ENCODE measurements at places on chromosomes 11 and 22.
A peak's percentile ranks its signal among the peaks of the same experiment; 100 is the strongest.

DNA sequence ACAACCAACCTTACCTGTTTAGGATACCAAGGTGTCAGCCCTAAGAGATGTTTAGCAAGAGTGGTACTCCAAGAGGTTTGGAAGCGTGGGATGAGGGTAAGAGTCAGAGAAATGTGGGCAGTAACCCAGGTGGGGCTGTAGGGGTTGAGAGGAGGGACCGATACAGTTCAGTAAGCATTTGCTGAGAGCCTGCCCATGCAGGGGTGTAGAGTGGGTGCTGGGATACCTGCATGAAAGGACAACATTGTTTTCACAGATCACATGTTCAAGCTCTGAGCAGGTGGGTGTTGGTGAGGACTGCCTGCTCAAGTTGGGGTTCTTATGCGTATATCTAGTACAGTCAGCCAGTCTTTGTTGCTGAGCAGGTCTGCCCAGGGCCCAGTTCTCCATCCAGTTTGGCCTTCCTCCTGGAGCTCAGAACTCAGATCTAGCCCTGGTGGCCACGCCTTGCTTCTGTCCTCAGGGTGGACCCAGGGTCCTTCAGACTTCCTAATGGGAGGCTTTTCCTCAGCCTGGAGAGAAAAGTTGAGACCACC is 14.8 kb downstream of the PPFIBP2 start:
- DNase-seq: no peak

- peak; percentile 92 for DNase-seq
These were observed at the start of the genes ATG13 and HARBI1 for GRCh38 chr11:46617134-46617971. TSS of gene ATG13 (plus strand) at chr11:46617553. CDS start at chr11:46644292, 26,739 bp downstream. TSS of gene HARBI1 (minus strand) at chr11:46617227. CDS start at chr11:46616237, 990 bp downstream.

- DNase-seq: peak; percentile 95
These were observed 1.7 kb upstream of the LINC01488 start for GRCh38 chr11:69479591-69480271.

GRCh38 chr11:106281455-106282173 is 204.2 kb downstream of the AASDHPPT start:
- DNase-seq: no peak

- DNase-seq: no peak
These were observed 728.8 kb downstream of the NELL1 start for GRCh38 chr11:21398195-21398594.

- no peak for DNase-seq
These were observed 579.5 kb downstream of the LRRC4C start for GRCh38 chr11:40879911-40880310.

- DNase-seq: no peak
These were observed 932 bp downstream of the IRAG1 start for GRCh38 chr11:10692531-10693115.

DNA sequence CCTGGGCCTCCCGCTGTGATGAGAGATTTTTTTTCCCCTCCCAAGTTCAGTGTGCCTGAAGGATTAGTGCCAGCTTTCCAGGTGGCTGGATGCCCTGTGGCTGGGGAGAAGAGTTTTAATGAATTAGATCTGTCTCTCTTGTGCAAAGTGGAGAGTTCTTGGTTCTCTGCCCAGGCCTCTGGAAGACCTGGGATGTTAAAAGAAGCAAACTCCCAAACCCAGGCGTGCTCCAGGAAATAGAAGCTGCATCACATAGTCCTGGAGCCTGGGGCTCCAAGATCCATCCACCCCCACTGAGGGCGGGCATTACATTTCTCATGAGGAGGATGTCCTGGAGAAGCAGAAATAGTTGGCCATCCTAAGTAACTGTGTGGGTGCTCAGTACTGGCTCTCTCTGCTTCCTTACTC is 30.6 kb downstream of the SDHAF2 start:
- no peak for DNase-seq

DNA sequence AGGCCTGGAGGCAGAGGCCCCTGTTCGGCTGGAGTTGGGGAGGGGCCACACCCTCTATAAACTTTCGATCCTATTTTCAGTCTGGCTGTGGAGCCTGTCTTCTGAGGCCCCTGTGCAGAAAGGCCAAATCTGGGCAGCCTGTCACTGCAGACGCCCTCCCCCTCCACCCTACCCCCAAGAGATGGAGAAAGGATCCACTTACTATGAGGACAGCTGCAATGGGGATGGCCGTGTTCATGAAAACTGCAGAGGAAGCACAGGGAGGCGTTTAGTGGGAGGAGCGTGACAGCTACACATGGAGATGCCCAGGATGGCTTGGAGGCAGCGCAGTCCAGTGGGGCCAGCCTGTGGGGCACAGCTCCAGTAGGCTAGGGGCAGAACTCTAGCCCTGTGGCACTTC is 43.5 kb upstream of the KCNJ11 start:
- DNase-seq: no peak

DNA sequence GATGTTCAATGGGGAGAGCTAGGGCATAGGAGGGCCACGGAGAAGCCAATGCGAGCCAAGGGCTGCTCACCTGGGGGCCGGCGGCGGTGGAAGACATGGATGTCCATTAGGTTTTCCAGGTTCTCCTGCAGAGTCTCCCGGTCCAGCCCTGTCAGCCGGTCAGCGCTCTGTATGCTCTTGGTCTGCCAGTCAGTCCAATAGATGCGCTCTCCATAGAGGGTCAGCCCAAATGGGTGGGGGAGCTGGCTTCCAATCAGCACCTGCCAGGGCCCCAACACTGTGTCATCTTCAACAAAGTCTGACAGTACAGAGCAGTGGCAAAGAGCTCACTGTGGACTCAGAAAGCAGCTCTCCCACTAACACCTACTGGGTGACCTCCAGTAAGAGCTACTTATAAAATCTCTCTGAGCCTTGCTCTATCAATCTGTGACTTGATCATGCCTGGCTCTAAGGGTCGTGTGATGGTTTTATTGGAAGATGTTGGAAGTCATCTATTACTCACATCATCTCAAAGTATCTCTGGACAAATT is 33.0 kb upstream of the CKAP5 start:
- DNase-seq: no peak

- no peak for DNase-seq
These were observed 159.1 kb upstream of the HSD17B12 start for GRCh38 chr11:43521471-43521870.

DNA sequence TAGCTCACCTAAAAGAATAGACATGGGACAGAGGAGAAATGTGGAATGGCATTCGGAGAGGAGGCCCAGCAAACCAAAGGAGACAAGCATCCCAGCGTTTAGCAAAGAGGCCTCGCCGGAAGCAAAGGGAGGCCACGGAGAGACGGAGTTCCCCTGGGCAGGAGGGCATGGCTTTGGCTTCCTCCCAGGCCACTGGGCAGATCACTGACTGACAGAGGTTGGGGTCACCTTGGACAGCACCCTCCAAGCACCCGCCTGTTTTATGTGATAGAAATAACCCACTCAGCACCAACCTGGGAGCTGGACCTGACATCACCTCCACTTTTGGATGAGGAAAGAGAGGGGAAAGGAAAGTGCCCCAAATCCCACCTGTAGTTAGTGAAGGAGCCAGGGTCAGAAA is 434.1 kb downstream of the BRD1 start:
- DNase-seq: no peak

- no peak for DNase-seq
These were observed 91.8 kb downstream of the APIP start for GRCh38 chr11:34824425-34824824.

GRCh38 chr22:26033071-26033470 is 136.2 kb upstream of the SEZ6L start:
- no peak for DNase-seq

GRCh38 chr11:92698742-92699141 is 270.7 kb upstream of the MTNR1B start:
- no peak for DNase-seq

DNA sequence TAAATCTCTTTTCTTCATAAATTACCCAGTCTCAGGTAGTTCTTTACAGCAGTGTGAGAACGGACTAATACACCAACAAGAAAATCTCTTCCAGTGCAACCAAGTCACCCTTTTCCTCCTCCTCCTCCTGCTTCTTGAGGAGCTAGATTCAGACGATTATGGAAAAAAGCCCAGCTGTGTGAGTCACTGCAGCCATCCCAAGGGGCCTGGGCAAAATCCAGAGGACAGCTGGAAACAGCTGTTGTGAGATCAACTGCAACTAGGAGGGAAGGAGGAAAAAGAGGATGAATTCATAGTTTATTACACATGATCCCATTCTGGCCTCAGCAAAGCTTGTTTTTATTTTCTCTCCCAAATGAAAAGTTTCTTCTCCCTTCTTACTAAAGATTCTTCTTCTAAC is 32.9 kb downstream of the RBFOX2 start:
- no peak for DNase-seq

DNA sequence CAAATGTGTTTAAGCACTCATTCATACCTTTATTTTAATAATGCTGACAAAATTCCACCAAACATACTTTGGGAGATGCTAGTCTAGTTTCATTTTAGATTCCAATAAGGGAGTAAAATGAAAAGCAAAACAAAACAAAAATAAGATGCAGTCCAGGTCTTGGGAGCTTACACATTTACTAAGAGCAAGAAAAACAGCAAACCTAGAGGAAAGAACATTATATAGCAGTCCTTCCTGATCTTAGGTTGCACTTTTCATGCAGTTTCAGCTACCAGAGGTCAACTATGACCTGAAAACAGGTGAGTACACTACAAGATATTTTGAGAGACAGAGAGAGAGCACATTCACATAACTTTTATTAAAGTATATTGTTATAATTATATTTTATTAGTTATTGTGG is 1100.9 kb downstream of the DLG2 start:
- no peak for DNase-seq

DNA sequence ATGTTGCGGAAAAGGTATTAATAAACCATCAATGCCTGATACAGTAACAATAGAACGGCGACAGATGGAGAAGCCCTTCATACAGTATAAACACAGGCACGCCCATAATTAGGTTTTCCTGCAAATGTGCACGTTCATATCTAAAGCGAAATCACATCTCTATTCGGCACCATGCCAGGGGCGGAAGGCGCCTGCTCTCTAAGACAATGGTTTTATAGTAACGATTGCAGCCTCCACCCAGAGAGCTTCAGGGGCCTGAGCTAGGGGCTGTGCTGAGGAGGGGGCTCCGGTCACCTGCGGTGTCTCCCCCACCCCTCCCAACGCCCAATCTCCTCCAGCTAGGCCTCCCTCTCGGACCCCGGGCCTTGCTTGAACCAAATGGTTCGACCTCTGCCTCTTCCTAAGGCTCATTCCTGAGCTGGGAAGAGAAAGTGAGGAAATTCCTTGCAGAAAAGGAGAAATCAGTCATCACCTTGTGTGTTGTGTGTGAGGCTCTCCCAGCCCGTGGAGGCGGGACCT is 9.6 kb downstream of the KRTAP5-5 start:
- DNase-seq: peak; percentile 4

DNA sequence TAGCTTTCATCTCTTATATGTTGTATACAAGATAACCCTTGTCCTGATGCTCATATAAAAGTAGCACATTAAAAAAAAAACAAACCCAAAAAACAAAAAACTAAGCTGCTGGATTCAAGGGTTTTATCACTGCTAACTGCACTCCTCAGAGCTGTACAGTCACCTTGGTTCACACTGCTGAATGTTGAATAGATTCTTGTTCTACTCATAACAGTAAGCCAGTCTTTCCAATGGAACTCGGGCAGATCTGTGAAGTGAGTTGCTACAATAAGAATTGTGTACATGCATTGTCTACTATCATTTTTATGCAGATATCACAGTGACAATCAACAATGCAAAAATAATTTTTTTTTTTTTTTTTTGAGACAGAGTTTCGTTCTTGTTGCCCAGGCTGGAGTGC is 4.7 kb downstream of the HARBI1 start:
- no peak for DNase-seq

- no peak for DNase-seq
These were observed 139.5 kb upstream of the TIMP3 start for GRCh38 chr22:32661737-32662586.

DNA sequence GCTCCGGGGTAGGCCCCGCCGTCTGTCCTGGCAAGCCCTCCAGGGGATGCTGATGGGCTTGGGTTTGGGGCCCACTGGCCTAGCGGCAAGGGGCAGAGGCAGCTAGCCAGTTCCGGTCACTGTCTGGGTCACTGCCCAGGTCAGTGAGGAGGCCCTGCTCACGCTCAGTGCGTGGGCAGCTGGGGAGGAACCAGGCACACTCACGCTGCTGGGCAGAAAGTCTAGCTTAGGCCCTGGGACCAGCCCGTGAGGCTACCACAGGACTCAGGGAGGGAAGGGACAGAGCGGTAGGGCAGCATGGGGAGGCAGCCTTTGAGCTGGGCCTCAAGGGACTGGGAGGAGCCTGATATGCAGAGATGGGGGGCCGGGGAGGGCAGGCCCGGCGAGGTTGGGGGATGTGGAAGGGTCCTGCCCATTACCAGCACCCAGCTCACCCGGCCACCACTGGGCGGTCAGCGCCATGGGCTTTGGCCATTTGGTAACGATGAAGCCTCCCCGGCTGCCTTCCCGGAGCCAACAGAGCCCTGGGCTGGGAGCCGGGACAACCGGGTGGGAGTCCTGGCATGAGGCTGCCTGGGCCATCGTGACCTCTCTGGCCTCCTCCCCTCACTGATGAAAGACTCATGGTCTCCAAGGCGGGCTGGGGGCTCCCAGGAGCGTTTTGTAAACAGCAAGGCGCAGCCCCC is 14.2 kb downstream of the SHISAL1 start:
- no peak for DNase-seq

DNA sequence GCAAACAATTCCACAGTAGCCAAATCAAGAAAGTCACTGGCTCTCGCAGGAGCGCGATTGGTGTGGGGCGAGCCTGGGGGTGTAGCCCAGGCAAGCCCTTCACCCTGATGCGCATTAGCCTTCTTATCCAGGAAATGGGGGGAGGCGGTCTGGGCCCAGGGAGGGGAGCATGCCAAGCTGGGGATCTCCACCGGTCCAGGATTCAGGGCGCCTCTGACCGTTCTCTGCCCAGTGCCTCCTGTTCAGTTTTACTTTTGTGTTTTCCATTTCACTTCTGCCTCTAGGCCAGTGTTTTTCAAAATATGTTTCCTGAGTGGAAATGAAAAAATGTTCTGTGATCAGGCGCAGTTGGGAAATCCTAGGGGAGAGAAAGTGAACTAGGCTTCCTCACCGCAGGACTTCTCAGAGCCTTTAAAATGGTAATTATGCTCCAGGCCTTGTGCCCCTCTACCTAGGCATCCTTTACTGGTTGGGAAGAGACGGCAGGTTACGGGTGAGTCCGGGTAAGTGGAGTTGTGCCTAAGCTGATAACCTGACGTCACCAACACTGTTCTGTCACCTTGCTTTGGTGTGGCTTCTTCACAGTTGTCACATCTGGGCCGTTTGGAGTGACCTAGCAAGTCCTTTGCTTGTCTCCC is 18.4 kb downstream of the LRP5 start:
- DNase-seq: no peak

- DNase-seq: no peak
These were observed 189.3 kb downstream of the GUCY1A2 start for GRCh38 chr11:106828976-106829375.

DNA sequence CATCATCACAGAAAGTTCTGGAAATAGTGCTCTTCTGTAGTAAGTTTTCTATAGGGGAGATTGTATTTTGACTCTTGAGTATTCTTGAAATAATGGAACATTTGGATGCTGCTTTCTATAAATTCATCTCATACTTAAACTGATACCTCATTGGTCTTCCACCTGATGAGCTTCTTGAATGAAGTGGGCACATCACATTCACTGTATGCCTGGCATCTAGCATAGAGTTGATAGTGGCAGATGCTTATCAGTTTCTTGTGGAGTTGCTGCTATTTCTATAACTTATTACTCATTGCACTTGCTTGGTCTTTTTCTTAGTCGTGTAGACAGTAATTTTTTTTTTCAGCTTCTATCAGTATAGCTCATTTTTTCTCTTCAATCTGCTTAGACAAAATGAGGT is 5.4 kb downstream of the ATXN10 start:
- no peak for DNase-seq
